ENCODE measurements at places on chromosomes 13 and 19.

GRCh38 chr19:11479898-11480714 is 740 bp downstream of the ELAVL3 start:
- DNase-seq: no peak

DNA sequence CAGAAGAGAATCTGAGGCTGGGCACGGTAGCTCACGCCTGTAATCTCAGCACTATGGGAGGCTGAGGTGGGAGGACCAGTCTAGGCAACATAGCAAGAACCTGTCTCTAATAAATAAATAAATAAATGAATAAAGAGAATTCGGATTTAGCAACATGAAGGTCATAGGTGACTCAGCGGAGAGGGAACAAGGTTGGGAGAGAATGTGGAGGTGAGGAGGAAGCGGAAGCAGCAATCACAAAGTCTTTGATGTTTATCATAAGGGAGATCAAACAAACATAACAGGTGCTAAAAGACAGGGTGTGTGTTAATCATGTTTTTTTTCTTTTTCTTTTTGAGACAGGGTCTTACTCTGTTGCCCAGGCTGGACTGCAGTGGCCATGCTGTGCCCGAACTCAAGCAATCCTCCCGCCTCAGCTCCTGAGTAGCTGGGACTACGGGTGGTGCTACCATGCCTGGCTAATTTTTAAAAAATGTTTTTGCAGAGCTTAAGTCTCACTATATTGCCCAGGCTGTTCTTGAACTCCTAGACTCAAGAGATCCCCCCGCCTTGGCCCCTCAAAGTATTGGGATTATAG is 16.3 kb downstream of the PBX4 start:
- no peak for DNase-seq

DNA sequence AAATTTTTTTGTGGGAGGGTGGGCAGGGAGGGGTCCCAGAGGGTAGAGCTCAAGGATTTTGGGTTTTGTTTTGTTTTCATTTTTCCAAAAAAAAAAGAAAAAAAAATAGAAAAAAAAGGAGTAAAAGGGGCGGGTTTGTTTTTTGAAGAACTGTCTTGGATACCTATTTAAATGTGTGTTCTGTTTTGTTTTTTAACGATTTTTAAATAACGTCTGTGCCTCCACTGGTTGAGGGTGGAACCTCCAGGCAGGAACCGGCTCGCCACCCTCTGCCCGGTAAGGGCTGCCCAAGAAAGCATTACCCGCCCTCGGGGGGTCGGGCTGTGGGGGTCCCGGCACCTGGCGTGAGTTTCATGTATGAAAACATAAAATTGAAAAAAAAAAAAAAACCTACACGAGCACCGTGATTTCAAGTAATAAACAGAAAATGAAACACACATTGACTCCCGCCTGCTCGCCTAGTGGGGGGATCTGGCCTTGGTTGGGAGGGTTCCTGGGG is 10.4 kb downstream of the MIDN start:
- DNase-seq: no peak

GRCh38 chr19:32750441-32751055 is 31.0 kb downstream of the TDRD12 start:
- DNase-seq: no peak

GRCh38 chr13:97582170-97582569 is 148.2 kb downstream of the RAP2A start:
- no peak for DNase-seq

DNA sequence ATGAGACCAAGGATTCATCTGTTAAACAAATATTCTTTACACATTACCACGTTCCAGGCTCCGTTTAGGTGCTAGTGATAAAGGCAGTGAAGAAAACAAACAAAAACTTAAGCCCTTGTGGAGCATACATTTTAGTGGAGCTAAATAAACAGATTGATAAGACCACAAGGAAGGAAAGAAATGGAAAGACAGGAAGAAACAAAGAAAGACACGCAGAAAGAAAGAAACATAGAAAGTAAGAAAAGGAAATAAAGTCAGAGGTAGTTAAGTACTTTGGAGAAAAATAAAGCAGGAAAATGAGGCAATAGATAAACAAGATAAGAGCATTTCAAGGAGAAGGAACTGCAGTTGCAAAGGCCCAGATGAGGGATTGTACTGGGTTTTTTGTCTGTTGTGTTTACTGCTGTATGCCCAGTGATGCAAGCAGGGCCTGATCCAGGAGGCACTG is 998 bp downstream of the NFKBIB start:
- DNase-seq: no peak

DNA sequence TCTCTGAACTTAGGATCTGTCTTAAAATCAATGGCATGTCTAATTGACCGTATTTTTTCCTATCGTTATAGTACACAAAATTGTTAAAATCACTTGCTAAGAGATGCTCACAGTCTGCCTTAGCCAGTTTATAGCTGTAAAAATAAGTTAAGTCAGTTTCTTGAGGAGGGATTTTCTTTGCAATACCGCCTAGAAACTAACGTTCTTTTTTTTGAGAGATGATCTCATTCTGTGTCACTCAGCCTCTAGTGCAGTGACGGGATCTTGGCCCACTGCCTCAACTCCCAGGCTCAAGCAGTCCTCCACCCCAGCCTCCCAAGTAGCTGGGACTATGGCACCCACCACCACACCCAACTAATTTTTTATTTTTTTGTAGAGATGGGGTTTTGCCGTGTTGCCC is 4.4 kb downstream of the CKAP2 start:
- DNase-seq: no peak

- DNase-seq: no peak
These were observed 849.4 kb downstream of the DACH1 start for GRCh38 chr13:71017607-71018006.

DNA sequence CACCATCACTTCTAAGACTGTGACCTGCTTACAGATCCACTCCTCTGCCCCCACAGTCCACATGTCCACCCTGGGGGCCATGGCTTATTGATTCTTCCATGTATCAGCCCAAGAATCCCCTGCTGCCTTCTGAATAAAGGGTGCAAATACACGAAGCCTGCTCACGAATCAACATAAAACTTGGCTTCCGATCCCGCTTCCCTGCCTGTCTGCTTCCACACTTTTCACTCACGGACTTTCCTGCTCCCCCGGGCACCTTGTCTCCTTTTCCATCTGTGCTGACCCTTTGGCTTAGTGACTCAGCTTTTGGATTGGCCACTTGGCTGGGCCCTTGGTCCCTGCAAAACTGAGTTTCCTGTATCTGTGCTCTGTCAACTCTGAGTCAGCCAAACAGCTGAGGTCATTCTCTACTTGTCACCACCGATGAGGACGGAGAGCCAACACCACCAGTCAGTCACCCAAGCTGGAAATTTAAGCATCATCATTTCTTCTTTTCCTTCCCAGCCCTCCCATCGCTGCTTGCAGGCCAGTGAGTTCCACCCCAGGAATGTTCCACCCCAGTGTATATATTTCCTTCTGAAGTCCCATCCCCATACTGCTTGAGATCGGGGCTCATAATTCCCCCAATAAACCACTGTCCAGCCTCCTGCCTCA is 11.4 kb upstream of the USP12 start:
- DNase-seq: peak; percentile 69

GRCh38 chr19:46063201-46063600 is 22.4 kb upstream of the IGFL4 start:
- DNase-seq: no peak

- no peak for DNase-seq
These were observed 29.9 kb downstream of the DOCK9 start for GRCh38 chr13:98947925-98948324.

GRCh38 chr19:13132471-13133180 is 14.6 kb downstream of the NACC1 start:
- DNase-seq: no peak

GRCh38 chr19:17618281-17618903 is 62.9 kb downstream of the COLGALT1 start:
- DNase-seq: no peak

GRCh38 chr13:22874839-22875238 is 305.9 kb upstream of the SGCG start:
- DNase-seq: no peak

DNA sequence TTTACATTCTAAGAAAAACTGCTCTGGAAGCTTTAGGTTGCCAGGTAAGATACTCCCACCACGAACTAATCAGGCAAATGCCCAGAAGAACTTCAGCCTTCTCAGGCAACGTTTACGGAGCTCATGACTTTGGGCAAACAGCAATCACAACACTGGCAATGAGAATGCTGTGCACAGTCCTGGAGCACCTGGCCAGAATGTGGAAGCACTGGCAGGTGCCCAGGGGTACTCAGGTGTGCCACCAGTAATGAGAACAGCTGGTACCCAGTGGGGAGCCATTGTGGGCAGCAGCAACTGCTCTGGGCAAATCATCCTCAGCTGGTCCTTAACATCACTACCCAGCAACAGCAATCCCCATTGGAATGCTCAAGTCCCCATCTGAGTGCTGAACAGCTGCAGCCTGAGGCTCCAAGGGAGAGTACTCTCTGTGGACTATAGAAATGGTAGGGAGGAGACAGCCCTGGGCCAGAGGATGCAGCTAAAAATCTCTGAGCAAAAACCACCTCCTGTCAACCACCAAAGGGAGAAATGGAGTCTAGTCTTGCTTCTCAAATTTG is 210.0 kb downstream of the FOXO1 start:
- DNase-seq: no peak

- DNase-seq: no peak
These were observed 160.4 kb upstream of the PCDH9 start for GRCh38 chr13:67390462-67391086.

GRCh38 chr13:43880214-43880855 is 631 bp downstream of the LACC1 start:
- no peak for DNase-seq

- DNase-seq: no peak
These were observed 66.7 kb downstream of the FAM216B start for GRCh38 chr13:42847891-42848663.

DNA sequence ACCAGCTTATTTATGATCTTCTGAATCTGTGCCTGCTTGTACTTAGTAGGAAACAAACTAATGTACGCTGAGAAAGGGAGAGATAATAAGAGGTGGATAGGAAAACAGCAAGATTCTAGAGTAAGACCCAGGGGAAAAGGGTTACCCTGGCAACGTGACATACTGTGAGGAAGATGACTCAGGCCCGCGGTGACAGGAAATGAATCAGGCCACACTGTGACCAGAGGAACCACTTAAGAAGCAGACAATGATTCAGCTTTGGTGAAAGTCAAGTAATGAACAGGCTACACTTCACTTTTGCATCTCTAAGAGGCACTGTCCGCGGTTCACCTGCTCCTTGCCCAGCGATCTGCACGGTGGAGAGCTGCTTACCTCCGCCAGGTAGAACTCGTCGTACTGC is 158.2 kb downstream of the NALCN start:
- DNase-seq: peak; percentile 41

GRCh38 chr19:3645726-3646125 is 19.1 kb upstream of the CACTIN start:
- no peak for DNase-seq

DNA sequence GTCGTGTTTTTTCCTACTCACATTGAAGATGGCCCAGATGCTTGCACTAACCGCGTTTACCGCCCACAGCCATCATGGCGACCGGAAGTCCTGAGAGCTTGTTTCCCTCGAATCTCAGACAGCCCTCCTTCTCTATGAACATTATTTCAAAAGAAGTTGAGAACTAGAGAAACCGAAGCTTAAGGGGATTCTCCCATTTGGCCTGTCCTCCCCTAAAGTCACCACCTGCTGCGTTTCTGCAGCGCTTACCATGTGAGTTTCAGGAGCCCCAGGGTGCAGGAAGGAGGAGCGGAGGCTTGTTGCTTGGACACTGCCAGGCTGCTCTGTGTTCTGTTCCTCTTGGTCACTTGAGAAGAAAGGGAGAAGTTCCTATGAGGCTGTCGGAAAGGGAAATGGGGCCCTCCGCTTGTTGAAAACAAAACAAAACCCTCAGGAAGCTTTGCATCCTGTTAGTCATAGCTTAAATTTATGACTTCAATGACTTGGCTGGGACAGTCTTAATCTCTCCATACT is 6.2 kb downstream of the CARD8 start:
- peak; percentile 34 for DNase-seq

GRCh38 chr19:1482361-1483130 is 3.5 kb upstream of the C19orf25 start:
- no peak for DNase-seq

- no peak for DNase-seq
These were observed 122.7 kb downstream of the RAB20 start for GRCh38 chr13:110438776-110439175.

DNA sequence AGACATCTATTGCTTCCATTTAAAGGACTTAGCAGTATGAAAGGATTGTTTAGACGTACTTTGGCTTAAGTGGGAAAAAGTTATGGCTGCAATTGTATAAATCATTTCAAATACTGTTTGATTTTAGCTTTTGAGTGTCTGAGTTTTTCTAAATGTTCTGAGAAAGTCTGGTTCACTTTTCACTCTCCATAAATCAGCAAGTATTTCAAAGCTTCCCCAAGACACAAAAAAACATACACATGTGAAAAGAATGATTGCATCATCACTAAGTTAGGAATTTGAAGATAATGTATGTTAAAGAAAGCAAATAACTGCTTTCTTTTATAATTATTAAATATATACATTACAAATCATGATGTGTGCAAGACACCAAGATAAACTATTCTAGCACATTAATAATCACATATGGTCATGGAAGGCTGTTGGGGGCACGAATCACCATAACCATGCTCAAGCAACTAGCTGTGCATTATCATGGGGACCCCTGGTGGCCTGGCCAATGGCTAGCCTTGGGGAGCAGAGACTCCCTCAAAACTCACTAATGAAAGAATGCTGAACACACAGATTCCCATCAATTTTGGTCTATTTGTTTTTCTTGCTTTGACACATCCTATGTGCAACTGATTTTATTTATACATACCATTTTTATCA is 111.1 kb downstream of the MIPEP start:
- no peak for DNase-seq

DNA sequence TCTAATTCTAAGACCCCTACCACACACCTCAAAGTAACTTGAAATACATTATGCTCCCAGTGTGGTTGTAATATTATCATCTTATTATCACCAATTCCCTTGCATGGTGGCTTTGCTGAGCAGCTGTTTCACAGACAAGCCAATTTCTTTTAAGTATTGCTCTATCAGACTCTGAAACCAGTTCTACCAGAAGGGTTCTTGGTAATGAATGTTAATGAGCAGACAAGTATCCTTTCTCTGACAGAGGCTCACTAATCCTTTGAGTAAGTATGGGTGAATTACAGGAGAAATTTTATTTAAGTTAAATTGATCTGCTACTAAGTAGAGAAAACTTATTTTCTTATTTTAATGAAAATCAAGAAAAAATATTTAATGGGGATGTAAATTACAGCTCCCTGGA is 326.0 kb downstream of the GPC6 start:
- no peak for DNase-seq

- DNase-seq: no peak
These were observed 107.8 kb downstream of the EDNRB start for GRCh38 chr13:77810878-77811277.
